H54 (cell line): ENCODE measurements at places on chromosomes 3 and 15.

DNA sequence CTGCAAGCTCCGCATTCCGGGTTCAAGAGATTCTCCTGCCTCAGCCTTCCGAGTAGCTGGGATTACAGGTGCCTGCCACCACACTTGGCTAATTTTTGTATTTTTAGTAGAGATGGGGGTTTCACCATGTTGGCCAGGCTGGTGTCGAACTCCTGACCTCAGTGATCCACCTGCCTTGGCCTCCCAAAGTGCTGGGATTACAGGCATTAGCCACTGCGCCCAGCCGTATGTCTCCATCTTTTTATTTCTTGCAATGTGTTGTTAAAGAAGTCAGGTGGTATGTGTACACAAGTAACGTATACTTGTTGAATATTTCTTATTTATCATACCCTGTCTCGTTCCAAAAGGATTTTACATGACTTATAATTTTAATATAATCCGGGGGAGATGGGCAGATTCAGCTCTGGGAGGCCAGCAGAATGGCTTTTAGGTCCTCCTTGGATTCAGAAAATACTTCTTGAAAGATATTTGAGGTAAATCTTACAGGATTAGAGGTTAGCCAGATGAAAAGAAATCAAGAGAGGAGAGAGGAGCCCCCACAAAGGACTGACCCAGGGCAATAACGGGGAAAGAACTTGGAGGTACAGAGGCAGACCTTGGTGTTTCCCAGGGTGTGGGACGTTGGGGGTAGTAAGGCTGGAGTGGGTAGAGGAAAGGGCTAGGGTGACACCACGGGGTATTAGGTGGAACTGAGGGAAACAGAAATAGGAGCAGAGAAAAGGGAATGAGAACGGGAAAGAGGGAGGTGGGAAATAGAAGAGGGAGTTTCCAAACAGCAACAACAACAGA, 27.2 kb upstream of the MUC20 start:
- no peak for DNase-seq

DNA sequence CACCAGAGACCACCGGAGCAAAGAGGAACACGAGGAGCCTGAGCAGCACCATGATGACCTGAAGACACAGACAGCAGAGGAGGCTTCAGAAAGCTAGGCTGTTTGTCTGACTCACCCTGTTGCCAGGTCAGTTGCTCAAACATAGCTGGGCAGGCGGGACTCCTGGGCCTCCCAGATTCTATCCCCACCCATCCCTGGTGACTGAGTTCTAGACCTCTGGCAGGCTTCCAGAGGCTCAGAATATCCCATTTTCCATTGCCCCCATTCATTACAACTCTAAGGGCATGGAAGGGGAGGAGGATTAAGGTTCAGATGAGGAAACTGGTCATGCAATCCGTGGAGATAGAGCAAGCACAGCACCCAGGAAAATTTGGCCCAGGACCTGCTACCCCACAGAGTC, at the start of gene CDHR4:
TSS of gene CDHR4 (minus strand) at position 113 of the 400 bp plus-strand sequence. CDS start at position 52, 61 bp downstream.
- DNase-seq: peak; percentile 91

GRCh38 chr3:87298111-87298718, 21.8 kb upstream of the POU1F1 start:
- DNase-seq: no peak

- no peak for DNase-seq
Measured at GRCh38 chr3:6062261-6063187, 798.4 kb upstream of the GRM7 start.

GRCh38 chr3:140276703-140277102, 341.7 kb downstream of the CLSTN2 start:
- DNase-seq: no peak

GRCh38 chr15:58980351-58980939, 7.0 kb upstream of the RNF111 start:
- DNase-seq: no peak

- no peak for DNase-seq
Measured at GRCh38 chr3:126528800-126529541, 5.0 kb downstream of the CHST13 start.

DNA sequence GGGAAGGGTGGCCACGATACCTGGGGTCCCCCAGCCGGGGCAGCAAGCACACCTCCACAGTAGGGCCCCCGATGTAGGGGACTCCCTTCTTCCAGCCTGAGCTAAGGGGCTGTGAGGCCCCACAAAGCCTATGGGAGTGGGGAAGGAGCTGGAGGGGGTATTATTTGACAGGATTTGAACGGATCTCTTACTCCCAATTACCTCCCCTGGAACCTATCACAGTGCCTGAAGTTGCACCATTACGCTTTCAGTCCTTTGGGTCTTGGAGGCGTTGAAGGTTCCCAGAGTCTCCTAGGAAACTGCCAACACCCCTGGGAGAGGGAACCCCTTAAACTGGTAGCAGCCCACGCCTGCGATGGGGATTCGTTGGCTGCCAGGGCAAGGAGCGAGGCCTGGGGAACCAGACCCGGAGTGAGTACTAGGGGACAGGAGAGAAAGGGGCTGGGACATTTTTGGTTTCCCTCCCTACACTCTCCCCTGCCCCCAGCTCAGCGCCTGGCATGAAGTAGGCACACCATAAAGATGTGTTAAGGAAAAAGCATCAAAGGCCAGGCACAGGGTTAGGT, 409 bp upstream of the LHFPL4 start:
- DNase-seq: no peak

DNA sequence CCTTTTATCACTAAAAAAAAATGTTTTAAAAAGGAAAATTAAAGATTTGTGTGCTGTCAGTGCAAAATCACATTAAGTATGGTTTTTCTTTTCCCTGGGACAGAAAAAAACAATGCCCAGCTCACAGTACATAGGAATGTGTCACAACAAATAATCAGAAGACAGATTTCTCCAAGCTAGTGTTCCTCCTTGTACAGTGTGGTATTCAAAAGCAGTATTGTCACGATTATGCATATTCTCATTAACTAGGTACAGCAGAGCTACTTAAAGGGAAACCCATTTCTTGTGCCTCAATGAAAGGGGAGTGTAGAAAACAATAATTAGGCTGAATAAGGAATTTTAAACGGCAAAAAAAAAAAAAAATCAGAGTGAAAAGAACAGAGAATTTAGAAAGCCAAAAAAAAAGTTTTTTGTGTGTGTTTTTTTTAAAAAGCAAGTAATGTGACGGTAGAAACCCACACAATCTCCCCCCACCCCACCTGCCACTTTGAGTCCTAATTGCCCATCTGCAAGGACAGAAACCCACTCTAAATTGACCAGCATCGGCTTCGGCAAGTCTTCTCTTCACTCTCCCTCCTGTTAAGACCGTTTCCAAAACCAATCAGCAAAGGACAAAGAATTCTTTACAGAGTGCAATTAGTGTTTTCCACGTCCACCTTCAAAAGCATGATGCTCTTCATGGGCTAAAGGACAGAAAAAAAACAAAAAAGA, 41.0 kb downstream of the EIF4E3 start:
- no peak for DNase-seq

DNA sequence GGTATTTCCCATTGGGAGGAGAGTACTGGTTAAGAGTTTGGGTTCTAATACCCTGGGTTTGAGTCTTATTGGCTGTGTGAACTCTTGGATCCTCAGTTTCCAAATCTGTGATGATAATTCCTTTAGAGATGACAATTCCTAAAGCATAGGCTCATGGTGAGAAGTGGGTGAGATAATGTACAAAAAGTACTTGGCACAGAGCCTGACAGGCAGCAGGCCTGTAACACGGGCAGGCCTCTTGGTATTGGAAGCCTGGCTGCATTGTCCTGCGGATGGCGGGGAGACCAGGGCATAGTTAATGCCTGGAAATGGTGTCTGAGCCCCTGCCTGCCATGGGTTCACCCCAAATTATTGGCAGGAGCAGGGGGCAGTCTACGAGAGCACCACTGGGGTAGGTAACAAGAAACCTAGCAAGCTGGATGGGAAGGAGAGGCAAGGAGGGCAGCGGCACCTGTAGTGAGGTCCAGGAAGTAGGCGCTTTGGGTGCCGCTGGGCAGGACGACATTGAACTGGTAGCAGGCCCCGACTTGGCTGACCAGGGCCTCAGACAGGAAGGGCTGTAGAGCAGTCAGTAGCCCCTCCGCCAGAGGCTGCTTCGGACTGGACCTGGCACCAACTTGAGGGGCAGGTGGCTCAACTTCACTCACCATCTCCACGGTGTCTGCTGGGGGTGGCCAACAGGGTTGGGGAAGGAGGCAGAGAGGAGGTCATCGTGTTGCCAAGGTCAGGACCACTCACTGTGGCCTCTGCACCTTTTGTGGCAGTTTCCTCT, 7.7 kb downstream of the STOML1 start:
- no peak for DNase-seq

- DNase-seq: no peak
Measured at GRCh38 chr3:45021524-45022297, 4.4 kb upstream of the CLEC3B start.

DNA sequence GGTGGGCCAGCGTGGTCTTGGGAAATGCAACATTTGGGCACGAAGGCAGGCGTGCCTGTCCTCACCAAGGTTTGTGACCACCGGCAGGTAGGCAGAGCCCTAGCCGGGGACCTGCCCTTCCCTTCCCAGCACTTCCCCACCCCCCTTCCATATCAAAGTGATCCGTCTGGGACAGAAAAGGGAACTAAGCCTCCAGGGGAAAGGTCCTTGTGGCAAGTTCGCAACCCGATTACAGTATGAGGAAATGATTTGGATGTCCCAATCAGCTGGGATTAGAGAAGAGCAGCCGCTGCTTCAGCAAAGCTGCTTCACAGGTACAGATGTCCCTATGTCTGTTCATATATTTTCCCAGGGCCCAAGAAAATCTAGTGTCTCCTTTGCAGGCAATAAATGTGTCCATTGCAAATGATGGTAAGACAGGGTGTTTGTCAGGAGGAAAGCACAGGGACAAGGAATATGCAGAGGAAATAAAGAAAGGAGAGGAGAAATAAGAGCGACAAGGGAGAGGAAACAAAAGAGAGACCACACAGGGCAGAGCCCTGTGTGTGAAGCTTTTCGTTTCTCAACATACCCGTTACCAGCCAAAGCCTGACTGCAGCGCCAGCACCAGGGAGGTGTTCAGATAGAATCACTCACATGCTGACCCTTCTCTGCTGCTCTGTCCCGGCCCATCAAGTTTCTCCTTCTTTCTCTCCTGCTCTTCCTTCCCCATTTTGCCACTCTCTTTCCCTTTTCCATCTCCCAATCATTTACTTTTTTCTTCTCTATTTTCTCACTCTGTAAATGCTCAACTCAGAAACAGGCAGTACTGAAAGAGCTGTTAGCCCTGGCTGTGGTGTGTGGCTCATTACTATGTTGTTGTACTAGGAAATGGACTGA, 17.4 kb upstream of the SECISBP2L start:
- DNase-seq: no peak

- no peak for DNase-seq
Measured at GRCh38 chr3:143977341-143978262, 6.0 kb downstream of the DIPK2A start.

DNA sequence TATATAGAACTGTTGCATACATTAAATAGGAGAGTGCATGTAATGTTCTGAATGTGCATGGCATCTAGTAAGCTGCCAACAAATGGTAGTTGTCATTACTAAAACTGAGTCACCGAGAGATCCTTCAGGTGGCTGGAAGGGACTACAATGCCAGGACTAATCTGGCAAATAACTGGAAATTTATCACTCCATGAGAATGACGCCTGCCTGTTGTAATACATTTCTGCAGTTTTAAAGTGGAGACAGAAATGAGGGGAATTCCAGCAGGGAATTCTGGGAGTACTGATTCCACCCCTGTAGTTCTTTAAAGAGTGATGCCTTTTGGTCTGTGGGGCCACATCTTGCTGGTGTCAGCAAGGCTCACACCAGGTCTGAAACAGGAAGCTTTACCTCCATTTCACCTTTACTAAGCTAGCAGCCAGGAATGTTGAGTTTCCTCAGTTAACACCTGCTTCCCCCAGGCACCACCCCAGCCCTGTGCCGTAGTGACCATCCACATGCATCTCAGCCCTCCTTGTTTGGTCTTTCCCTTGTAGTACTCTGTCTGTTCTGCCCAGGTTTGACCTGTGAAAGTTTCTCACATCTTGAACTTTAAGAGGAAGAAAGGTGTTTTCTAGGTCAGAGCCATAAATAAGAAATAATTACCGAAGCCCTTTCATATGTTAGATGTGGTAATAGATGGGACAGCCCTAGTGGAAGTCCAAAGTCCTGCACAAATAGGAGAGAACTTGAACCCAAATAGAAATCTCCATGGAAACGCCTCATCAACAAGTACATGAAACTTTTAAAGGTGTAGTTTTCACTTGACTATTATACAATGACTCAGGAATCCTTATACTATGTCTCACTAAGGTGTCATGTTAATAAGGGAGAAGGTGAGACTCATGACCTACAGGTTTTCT, 56.7 kb upstream of the LMOD3 start:
- no peak for DNase-seq

- DNase-seq: peak; percentile 10
Measured at GRCh38 chr15:88630141-88630721, 8.6 kb upstream of the ISG20 start.

DNA sequence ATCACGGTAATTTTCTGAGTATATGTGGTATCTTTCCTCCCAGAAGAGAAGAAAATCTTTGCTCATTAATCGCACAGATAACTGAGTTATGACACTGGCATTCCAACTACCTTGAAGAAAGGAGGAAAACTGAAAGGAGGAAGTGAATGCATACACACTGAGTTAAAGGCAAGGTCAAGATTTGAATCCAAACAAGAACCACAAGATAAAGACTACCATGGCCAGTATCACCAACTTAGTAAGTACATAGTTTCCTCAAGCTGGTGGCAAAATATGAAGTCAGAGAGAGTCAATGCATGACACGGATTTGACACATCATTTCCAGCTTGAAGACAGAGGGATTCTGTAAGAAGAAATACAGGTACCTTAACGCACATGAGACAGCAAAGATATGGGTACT, 287.5 kb downstream of the ULK4 start:
- DNase-seq: no peak

- peak; percentile 39 for DNase-seq
Measured at GRCh38 chr3:16511681-16512434, 1.6 kb downstream of the RFTN1 start.

DNA sequence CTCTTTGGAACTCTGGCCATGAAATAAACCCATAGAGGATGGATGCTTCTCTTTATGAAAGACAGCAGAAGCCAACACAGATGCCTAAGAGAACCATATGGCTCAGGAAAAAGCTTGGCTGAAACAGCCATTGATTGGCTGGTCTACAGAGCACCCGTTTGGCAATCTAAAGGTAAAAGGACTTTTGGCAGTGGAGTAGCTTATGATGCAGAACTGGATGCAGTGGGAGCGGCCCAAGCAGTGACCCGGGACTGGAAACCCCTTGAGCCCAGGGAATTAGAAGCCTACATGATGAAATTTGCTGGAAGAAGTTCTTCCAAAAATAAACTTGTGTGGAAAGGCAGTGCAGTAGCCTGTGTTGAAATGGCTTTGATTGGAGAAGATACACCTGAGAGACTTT, 360.2 kb downstream of the NR2F2 start:
- DNase-seq: no peak

DNA sequence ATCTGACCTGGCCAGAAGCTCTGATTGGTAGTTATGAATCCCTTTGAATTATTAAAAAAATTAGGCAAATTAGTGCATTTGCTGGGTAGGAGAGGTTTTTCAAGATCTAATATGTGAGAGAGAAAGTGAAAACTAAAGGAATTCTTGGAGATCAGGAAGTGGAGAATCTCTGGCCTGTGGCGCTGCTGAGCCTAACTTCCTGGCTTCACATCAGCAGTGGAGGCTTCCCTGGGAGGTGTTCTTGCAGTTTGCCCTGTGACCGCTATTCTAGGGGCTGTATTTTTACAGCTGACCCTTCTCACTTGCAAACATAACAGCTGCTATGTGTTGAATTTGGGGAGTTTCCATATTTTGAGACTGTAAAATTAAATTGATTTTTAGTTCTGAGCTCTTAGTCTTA, 166.4 kb downstream of the ATG7 start:
- DNase-seq: no peak
